ENCODE measurements at places on chromosomes 3 and 15. TPM values are rescaled to one million over a fixed set of nuclear protein-coding genes. Genes with fewer than 3 reads are reported as not detected.

The LIPH gene
- total RNA-seq, result 22.8 TPM

- no peak for DNase-seq
Observed at GRCh38 chr15:38554354-38554753, 10.3 kb downstream of the RASGRP1 start.

DNA sequence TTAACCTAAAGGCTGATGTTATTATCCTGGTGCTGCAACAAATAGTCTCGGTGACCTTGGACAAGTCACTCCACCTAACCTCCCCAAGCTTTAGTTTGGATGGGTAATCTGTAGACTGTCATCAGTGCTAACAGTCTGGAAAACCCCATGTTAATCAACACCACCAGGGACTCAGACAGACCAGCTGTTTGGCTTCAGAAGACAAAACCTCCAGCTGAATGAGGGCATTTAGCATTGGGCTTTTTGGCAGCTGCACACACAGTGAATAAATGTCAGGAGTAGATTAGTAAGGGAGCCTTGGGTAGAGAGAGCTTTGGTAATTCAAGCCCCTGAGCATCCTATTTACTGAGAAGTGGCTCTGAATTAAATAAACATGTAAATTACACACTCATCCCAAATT, 24.9 kb upstream of the C3orf80 start:
- no peak for DNase-seq

DNA sequence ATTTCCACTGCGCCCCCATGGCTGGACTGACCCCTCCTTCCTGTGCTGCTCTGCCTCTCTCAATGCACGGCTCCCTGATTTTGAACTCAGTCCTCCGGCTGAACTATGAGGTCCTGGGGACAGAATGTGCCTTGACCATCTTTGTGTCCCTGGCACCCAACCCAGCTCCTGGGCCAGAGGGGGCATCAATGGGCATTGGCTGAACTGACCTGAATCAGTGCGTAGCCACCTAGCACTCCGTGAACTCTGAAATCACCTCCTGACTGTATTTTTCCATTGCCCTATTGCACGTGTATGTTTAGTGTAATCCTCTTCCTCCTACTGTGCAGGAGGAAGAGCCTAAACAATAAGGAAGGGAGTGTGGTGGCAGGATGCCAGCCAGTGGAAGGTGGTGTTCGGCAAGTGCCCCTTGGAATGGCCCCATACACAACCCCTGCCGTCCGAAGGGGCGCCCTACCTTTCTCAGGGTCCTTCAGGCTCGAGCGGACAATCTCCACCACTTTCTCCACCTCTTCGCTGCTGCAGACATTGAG, 33.5 kb downstream of the BDH1 start:
- DNase-seq, result no peak

- no peak for DNase-seq
Observed at GRCh38 chr3:43289401-43289800, 3.1 kb downstream of the SNRK start.

DNA sequence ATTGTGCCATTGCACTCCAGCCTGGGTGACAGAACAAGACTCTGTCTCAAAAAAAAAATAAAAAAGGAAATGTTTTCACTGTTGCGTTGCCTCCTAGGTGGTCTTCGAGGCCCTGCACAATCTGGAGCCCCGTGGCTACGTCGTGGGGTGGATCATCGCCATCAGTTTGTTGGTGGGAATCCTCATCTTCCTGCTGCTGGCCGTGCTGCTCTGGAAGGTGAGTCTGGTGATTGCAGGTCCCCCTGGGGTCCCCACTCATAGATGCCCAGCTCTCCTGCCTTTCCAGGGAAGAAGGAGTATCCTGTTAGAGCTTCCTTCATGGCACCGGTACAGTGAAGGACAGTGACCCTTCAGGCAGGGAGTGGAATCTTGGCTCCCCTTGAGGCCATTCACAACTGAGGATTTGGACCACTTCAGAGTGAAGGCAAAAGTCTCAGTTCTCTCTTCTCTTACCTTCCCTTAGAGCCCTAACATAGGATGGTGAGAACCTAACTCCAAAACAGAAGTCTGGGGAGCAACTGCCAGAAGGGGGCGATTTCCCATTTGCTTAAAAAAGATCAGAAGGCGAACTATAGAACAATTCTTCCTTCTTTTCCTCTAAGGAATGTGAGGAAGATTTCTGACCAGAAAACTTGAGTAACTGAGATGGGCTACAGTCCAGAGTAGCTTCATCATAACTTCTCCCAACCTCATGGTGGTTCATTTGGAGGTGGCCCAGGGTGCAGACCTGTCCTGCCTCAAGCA, 57.8 kb upstream of the CTDSPL start:
- peak; percentile 59 for DNase-seq

The TJP1 gene
- 89.2 TPM for total RNA-seq

The GPR62 gene
- total RNA-seq, result not detected

DNA sequence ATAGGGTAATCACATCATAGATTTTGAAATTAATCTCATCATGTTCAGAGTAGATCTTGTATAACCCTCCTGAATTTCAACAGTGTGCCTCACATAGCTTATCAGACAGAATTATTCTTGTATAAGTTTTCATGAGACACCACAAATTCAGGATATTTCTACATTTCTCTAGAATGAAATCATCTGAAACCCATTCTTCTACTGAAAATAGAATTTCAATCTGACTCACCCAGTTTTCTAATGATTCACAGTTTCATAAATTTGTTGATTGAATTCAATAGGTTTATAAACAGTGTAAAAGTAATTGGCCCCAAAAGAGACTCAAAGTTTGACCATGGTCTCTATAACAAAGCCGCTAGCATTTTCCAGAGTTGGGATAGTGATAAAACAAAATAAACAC, 1082.6 kb upstream of the EPHA6 start:
- no peak for DNase-seq

The SMAD6 gene
- 2.0 TPM for total RNA-seq

The WDR82 gene
- total RNA-seq, result 59.8 TPM

GRCh38 chr3:142065932-142066331, 83.4 kb downstream of the TFDP2 start:
- no peak for DNase-seq

GRCh38 chr3:61331929-61332552, 80.8 kb upstream of the FHIT start:
- no peak for DNase-seq

The RTP1 gene
- not detected for total RNA-seq

GRCh38 chr3:112351036-112351435, 18.1 kb downstream of the CD200 start:
- DNase-seq, result no peak

DNA sequence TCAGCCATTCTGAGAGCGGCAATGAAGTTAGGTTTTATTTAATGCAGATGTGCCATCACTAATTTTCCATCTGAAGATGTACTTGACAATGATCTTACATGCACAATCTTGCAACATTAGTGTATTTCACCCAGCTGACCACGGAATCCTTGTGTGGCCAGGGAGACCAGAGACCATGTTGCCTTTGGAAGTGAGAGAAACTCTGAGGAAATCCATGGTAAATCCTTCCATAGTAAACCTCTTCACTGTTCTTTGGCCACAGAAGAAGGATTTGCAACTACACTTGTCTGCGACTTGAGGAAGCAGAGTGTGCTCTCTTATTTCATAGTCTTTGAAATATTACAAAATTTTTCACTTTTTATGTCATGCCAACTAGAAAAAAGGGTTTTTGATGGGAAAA, 128.4 kb upstream of the IGSF10 start:
- DNase-seq, result no peak

DNA sequence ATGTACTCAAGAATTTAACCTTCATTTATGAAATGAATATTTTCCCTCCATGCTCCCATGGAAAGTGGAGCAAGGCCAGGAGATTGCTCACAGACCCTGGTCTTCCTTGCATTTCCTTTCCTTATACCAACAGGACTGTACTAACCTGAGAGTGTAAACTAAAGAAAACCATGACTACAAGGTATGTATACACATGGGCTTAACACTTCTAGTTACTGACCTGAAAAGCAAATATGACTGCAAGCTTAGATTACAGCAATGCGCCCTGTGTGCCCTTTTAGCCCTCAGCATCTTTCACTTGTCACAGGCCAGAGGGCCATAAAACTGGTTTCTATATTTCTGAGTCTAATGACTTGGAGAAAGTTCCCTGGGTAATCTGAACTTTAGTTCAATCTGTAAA, 52.1 kb downstream of the NEK10 start:
- DNase-seq, result no peak

DNA sequence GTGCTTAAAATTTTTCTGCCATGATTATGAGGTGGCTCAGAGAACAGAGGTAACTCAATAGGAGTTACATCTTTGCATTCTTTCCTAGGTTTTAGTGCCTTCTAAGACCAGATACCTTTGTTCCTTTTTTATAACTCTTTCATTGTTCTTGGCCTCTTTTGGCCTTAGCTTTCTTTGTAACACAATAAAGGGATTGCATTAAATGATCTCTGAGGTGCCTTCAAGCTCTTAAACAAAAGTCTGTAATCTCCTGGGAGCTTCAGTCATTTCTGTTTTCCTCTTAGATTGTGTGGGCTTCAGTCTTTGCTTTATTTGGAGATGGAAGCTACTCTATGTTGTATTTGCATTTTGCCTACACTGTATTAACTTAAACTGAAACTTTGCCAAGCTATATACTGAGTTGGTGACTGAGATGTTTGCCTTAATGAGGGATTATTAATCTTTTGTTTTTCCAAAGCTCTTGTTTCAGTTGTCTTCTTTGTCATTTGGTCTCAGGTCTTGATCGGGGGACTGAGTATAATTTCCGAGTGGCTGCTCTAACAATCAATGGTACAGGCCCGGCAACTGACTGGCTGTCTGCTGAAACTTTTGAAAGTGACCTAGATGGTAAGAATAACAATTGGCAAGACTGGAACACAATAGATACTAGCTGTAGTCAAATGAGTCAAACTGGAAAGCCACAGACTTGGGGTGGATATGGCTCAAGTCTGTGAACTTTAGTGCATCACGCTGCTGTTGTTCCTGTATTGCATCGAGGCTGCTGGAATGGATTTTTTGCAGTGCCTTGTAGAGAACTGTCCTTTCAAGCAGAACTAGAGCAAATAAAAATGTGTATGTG, 110.3 kb downstream of the HCN4 start:
- no peak for DNase-seq

- no peak for DNase-seq
Observed at GRCh38 chr15:100131321-100132224, 210.2 kb downstream of the ADAMTS17 start.

DNA sequence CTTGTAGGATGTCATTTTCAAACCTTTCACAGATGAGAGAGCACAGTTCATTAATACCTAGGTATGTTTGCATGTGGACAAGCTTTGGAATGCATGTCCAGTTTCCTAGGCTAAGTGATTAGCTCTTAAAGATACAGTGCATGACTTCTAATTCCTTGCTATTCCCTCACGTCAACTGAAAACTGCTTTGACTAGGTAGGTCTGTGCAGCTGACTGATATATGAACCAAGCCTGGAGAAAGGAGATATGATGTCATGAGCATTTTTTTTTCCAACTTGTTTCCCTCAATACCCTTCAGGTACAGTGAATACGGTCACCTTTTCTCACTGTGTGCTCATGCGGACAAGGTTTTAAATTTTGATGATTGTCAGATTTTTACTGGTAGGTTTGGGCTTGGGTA, 41.6 kb upstream of the TASOR start:
- no peak for DNase-seq

DNA sequence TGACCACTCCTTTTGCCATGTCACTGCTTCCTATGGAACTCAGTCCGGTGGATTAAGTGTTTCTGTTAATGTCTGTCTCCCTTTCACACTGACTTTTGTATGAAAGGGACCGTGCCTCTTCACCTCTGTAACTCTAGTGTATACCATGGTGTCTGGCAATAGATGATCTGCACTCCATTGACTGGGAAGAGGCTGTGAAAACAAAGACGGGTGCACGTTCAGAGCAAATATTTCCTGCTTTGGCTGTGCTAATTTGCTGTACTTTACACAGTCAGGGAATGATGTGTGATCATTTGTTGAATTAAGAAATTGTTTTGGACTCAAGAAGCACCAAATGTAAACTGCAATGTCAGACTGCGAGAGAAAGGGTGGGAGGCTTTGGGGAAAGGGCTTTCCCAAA, 315.2 kb downstream of the RORA start:
- no peak for DNase-seq

GRCh38 chr3:168585544-168585943, 489.8 kb upstream of the GOLIM4 start:
- DNase-seq, result no peak

GRCh38 chr15:78740904-78741274, 70.4 kb downstream of the ADAMTS7 start:
- peak; percentile 40 for DNase-seq

DNA sequence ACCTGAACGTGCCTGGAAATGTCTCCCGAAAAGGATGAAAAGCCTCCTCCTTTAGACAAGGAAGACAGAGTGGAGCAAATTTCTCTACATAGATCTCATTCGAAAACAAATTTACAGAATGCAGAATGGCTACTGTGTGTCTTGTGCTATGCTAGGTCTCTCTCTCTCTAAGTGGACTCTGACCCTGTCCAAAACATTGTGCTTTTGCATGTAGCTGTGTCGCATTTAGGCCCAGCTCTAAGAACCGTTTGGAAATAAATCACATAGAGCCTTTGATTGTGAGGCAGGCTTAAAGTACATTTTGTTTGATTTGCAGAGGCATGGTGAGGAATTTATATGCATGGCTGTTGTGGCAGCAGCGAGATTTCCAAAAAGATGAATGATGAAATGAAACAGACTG, 198.0 kb downstream of the SV2B start:
- no peak for DNase-seq

The PIGB gene
- 11.0 TPM for total RNA-seq

DNA sequence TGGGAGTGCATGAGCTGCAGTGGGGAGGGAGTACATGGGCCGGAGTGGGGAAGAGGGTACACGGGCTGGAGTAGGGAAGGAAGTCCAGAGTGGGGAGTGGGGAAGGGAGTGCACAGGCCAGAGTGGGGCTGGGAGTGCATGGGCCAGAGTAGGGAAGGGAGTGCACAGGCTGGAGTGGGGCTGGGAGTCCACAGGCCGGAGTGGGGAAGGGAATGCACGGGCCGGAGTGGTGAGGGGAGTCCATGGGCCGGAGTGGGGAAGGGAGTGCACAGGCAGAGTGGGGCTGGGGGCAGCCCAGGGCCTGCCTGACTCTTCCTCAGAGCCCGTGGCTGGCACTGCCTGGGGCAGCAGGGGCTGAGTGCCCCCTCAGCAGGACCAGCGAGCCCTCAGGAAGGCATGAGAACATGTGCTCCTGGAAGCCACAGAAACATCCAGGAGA, 40.7 kb downstream of the KLF15 start:
- no peak for DNase-seq

DNA sequence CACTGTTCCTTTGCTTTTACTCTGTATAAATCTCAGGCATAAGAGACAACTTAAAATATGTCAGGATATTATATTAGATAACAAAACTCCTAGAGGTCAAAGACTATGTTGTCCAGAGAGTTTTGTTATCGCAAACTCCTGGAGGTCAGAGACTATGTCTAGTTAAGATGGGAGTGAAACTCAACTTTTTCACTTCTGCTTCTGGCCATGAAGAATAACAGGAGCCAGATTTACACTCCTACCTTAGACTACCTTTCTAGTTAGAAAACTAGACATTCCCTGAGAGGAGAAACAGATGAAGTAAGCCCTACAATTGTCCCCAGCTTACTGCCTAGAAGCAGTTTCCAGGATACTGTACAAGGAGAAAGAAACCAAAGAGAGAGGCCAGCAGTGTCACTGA, 255.4 kb upstream of the UBE2E1 start:
- no peak for DNase-seq

Measured in lower leg skin (tissue), 4 donors.